ENCODE measurements at places on chromosomes 2 and 18.
A peak's percentile ranks its signal among the peaks of the same experiment; 100 is the strongest.

- DNase-seq, result no peak
Measured at GRCh38 chr18:48666613-48667012, 127.8 kb downstream of the CTIF start.

GRCh38 chr2:95020275-95021022, 5.1 kb upstream of the MAL start:
- DNase-seq, result no peak

DNA sequence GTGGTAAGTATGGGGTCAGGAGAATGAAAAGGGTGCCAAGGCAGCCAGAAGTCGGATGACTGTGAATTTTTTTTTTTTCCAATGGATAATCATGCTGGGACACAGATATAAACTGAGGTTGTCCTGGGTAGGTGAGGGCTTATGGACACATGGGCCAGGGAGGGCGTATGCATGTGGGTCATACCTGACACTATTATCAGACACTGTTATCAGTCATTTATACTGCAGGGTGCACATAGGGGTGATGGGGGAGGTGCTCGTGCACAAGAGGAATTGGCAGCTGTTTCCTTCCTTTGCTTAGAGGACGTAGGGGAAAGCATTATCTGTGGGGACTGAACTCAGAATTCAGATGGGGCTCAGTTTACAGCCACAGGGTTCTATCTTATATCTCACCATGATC, 10.1 kb downstream of the CTIF start:
- no peak for DNase-seq

- no peak for DNase-seq
Measured at GRCh38 chr2:188333751-188334524, 42.3 kb downstream of the GULP1 start.

- no peak for DNase-seq
Measured at GRCh38 chr2:129369437-129369836, 610.0 kb upstream of the RAB6C start.

DNA sequence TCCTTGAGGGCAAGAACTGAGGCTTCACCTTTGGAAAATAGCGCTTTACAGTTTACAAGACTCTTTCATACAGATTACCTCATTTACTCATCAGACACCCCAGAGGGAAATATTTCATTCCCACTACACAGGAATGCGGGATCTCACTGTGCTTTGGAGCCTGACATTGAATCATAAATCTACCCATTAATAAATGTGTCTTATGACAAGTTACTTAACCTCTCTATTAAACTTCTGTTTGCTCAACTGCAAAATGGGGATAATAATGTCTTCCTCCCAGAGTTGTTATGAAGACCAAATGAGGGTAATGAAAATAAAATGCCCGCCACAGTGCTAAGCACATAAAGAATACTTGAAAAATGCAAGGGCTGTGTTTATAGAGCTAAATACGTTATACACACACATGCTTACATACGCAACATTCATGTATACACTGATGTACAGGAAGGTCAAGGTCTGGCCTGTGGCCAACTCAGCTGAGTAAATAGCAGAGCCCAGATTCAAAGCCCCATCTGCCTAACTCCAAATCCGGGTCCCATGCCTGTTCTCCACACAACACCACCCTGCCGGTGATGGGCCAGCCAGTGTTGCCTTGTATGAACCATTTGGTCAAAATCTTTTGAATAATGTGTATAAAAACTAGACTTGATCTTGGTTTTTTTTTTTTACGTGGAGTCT, 77.8 kb upstream of the STPG4 start:
- no peak for DNase-seq

GRCh38 chr18:5975111-5976002, 80.0 kb upstream of the TMEM200C start:
- DNase-seq, result no peak

- no peak for DNase-seq
Measured at GRCh38 chr2:73020306-73020656, 51.2 kb downstream of the SFXN5 start.

GRCh38 chr2:241771286-241772062, 5.1 kb upstream of the GAL3ST2 start:
- DNase-seq, result no peak

DNA sequence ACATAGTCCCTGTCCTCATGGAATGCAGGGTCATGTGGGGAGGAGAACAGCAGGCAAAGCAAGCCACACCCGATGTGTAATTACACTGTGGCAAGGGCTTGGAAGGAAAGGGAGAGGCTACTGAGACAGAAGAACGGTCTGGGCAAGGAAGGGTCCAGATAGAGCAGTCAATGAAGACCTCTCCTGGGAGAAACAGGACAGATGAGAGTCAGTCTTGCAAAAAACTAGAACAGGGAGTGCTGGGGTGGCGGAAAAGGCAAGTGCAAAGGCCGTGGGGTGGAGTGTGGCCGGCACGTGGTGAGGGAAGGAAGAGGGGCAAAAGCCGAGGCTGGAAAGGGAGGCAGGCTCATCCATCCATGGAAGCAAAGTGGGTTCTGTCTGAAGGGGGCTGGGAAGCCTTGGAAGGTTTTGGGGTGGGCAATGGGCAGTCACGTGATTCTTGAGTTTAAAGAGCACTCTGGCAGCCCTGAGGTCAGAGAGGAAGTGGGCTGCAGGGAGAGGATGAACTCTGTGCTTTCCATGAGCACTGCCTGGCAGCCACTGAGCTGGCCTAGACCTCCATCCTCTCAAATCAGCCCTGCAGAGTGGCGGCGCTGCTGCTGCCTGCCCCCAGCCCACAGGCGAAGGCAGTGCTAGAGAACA, 182.2 kb downstream of the INHBB start:
- DNase-seq, result no peak

DNA sequence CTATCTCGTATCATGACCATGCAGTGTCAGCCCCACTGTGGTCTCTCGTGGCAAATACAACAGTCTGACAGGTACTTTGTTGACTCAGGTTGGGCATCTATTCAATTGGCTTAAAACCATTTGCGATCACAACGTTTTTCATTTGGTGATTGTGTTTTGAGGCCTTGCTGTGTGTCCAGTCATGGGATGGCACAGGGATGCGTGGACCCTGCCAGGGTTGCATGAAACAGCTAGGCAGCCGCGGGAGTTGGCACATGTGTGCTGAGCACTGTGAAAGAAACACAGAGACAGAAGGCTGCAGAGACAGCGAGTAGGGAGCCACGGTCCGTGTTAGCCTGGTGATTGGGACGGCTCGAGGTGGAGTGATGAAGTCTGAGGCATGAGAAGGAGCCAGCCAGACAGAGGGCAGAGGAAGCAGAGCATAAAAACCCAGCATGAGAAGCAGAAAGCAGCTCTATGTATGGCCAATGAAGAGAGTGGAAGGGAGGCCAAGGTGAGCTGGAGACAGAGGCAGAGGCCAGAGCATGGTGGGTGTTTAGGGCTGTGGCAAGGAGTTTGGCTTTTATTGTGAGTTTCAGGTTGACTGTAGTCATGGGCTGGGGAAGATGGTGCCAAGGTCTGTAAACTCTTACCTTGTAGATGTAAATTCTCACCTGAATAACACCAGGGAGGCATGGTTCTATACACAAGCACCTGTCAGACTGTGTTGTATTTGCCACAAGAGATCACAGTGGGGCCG, 31.8 kb upstream of the IL1R1 start:
- no peak for DNase-seq

DNA sequence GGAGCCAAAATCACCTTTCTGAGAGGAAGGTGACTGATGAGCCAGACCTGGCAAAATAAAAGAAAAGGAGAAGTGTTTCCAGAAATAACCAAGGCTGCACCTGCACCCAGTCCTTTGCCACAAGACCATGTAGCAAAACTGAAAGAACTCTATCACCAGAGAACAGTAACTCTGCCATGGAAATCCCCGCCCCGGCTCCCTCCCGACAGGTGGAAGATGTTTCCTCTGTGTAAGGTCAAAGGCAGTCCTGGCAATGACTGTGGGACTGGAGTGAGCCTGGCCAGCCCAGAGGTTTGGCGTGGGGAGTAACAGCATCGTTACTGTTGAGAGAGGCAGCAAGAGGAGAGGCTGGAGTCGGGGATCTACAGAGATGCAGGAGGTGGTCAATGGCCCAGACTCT, 42.3 kb downstream of the SPRED2 start:
- peak; percentile 35 for DNase-seq

- DNase-seq, result no peak
Measured at GRCh38 chr18:79684787-79685186, 5.2 kb downstream of the CTDP1 start.

DNA sequence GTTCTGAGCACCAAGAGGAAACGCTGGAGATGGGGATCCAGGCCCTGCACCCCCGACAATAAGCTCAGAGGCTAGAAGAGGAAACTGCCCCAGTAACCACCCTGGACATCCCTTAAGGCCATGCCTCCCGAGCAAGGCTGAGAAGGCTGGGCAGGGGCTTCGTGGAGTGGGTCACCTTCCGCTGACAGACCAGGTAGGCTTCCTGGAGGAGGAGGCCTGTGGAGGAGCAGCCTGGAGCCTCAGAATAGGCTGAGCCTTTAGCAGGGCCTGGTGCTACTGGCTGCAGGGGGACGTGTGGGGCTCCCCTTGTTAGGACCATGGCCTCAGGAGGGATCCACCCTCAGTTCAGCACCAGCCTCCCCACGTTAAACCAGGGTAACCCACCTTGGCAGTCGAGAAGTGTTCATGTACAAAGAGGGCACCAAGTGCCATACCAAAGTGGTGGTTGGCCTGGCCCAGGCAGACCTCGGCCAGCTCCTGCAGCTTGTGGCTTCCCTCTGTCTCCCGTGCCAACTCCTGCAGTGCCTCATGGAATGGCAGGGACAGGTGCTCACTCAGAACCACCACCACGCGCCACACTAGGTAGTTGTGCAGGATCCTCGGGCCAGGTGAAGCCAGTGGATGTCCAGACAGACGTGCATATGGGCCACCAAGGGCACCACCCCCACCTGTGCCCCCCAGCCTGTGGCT, 28.5 kb upstream of the ALPP start:
- no peak for DNase-seq

- no peak for DNase-seq
Measured at GRCh38 chr2:183605440-183605839, 481.2 kb downstream of the NUP35 start.

- DNase-seq, result no peak
Measured at GRCh38 chr18:39302481-39302880, 1736.9 kb upstream of the CELF4 start.

DNA sequence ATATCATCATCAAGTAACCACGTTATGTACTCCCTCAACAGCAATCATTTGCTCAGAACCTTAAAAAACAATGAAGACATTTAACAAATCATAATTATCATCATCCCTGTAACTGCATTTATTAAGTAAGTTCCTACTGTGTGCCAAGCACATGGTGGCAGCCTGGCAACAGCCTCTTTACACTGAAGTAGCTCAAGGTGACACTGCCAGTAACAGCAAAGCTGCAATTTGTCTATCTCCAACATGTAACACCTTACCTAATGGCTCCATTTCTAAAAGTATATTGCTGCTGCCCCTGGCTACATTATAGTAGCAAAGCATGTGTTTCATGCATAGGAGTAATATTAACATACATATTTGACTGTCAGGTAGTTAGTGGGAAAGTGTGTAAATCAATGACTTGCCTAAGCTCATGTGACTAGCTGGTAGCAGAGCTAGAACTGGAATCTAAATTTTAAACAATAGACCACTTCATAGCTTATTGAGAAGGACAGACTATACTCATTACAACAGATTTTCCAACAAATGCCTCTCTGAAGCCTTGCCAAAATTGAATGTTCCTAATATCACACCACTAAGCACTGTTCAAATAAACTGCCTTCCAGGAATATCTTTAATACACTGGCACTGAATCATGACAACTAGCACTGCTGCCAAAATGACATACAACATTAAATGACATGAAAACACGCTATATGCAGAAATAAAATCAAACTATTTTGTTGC, 86.7 kb downstream of the L3MBTL4 start:
- no peak for DNase-seq

- DNase-seq, result no peak
Measured at GRCh38 chr2:104864280-104865095, 10.6 kb downstream of the POU3F3 start.

DNA sequence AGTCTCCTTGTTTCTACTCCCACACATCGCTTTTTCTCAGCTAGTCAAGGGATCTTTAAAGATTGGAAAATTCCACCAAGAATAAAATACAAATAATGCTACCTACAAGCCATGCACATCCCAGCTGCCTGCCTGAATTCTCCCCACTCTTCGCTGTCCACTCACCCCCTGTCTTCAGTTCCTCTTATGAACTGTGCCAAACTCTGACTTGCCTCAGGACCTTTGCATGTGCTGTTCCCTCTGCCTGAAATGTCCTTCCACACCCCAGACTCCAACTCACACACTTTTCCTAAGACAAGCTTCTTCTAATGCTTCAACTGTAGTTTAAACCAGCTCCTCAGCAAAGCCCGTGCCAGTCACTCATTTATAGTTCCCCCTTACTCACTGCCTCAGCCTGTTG, 260.0 kb downstream of the NAPG start:
- no peak for DNase-seq

GRCh38 chr2:239249776-239250175, 151.0 kb downstream of the HDAC4 start:
- no peak for DNase-seq

DNA sequence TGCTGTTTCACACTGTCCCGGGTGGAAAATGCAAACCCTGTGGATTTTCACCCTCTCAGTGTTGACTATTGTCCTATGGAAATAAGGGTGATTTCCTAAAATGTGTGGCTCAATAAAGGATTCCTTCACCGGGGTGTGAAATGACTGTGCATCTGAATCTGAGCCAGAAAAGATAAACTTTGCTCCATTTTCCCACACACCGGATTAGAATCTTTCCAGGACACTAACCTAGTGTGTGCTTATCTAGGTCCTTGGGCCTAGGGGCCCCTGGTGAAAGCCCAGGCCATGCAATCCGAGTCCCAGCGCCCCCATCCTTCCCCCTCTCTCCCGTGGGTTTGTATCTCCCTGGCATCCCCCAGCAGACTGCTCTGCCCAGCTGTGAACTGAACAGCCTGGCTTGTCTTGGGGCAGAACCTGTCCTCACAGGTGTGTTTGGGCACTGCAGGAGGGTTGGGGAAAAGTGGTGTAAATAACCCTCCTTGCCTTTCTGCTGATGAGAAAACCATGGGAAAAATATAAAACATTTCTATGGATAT, 17.3 kb downstream of the KLHL29 start:
- no peak for DNase-seq

GRCh38 chr2:171244466-171244969, 83.8 kb upstream of the TLK1 start:
- no peak for DNase-seq

DNA sequence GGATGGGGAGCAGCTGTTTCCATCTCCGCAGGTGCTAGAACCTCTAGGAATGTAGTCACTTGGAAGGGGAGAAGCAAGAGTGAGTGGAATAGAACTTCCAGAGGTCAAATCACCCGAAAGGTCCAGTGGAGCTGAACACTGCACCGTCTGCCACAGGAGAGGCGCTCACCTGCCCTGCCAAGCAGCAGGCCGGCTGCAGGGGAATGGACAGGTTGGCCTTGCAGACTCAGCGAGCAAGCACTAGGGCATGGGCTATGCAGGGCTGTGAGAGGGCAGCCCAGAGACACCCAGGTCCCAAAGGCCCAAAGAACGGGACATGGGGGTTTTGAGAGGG, 214.2 kb downstream of the TNS1 start:
- no peak for DNase-seq

GRCh38 chr2:135245071-135245470, 193.0 kb downstream of the RAB3GAP1 start:
- DNase-seq, result peak; percentile 42

All from T-helper 2 cell treated with Interferon-gamma antibody and Interleukin-4, amounts not matched to agents 5 μg/mL and 100 μg/mL, for 36 hours (primary cell).